ENCODE measurements at places on chromosomes 5 and 9.

DNA sequence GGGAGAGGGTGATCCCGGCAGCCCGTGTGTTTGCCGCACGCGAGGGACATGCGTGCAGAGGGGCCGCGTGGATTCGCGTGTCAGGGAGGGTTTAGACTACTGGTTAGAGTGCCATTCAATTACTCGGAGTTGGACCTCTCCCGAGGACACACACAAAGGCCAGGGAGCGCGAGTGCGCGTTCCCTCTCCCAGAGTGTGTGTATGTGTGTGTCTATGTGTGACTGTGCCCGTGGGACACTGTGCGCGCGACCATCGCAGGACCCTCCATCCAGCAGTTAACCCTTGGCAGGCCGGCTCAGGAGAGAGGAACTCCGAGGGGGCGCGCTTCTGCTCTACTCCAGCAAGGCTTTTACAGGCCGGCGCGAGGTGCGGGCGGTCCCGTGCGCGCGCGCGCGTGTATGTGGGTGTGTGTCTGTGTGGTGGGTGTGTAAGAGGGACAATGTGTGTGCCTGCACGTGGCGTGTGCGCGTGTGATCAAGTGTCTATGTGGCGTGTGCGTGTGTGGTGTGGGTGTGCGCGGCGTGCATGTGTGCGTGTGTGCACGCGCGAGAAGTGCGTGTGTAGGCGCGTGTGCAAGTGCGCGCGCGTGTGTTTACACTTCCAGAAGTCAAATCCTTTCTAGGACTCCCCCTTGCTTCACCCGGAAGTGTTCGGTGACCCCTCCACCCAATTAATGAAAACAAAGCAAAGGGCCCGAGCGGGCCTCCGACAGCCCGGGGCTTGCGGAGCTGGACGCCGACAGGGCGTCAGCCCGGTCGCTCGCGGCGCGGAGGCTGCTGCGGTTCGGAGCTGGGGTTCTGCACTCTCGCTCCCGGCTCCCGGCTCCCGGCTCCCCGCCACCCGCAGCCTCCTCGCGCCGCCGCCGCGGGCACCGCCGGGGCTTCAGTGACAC lies 75.3 kb upstream of the TBCA start:
- peak; percentile 66 for DNase-seq

DNA sequence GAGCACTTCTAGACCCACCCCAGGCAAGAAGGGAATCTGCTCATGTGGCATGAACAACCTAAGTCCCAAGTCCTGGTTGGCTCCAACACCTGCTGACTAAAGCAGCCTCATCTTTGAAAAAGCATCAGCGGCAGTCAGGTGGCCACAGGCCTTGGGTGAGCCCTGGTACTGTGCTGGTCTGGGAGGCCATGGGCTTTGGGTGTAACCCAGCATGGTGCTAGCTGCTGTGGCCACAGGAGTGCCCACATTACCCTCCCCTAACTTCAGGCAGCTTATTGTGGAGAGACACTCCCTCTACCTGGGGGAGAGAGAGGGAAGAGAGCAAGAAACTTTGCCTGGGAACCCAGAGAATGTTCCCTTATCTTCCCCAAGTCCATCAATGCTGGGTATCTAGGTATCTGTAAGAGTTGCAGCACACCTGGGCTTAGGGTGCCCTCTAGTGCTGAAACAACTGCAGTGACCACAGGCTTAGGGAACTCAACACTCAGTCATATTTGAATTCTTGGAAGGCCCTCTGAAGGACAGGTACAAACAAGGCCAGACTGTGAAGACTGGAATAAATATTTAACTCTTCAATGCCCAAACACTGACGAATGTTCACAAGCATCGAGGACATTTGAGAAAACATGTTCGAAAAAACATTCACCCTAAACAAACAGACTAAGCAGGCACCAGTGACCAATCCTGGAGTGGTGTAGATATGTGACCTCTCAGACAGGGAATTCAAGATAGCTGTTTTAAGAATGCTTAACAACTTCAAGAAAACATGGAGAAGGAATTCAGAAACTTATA lies 69.9 kb upstream of the OR2K2 start:
- peak; percentile 26 for DNase-seq

GRCh38 chr9:96888591-96888990 lies 34.3 kb upstream of the ZNF782 start:
- no peak for DNase-seq

DNA sequence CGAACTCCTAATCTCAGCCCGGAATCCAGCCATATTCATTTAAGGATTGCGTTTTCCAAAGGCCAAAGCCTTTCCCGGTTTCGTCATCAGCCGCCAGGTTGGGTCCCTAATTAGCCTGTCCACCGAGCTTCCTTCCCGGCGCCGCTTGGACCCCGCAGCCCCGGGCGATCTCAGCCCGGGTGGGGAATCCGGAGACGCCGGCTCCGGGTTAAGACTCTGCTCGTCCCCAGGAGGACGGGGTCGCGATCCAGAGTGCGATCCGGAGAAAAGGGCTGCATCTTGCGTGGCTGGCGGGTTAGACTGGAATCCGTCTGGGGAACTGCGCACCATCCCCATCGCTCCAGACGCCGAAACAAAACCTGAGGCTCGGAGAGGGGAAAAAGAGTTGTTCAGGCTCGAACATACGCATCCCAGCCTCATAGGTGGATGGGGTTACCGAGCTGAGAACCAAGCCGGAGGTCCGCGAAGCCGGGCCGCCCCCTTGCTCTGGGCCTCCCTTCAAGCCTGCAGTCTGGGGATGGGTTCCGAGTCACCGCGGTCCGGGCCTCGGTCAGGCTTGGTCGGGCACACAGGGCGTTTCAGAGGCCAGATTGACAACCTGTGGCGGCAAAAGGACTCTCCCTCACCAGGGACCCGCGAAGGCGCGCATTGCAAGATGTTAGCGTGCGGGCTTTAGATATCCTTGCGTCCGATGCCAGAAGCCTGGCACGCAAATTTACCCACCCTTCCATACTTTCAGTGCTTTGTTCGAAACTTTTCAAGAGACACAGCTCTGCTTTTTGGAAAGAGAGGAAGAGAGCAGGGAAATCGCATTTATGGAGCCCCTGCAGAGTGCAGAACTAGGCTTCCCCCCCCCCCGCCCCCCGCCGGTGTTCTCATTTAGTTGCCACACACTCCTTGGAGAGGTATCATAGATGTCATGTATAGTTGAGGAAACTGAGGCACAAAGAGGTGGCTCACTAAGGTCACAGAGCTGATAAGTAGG lies 7.9 kb downstream of the MSX2 start:
- no peak for DNase-seq

DNA sequence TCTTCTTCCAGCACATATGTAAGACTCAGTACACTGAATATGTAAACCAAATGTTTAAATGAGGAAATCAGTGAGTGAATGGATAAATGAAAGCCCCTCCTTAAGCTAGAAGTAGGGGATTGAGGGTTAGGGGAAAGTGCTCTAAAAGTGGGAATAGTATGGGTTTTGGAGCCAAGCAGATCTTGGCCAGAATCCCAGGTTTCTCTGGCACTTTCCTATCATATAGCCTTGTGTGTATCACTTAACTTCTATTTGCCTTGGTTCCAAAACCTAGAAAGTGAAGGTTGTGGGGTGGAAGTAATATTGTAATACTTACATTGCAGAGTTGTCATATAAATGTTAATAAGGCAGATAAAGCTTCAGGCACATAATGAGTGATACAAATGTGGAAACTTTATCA lies 45.0 kb upstream of the SV2C start:
- no peak for DNase-seq

- no peak for DNase-seq
These were observed 4.4 kb upstream of the GNG10 start for GRCh38 chr9:111657051-111657450.

GRCh38 chr5:135094339-135095051 lies 60.5 kb upstream of the PITX1 start:
- DNase-seq: no peak
